Stimulated activated CD4-positive, alpha-beta T cell treated with anti-CD3 and anti-CD28 coated beads, TNF-alpha, amount 100 ng/mL, for 4 hours (primary cell): ENCODE measurements at places on chromosomes 12 and 14.

DNA sequence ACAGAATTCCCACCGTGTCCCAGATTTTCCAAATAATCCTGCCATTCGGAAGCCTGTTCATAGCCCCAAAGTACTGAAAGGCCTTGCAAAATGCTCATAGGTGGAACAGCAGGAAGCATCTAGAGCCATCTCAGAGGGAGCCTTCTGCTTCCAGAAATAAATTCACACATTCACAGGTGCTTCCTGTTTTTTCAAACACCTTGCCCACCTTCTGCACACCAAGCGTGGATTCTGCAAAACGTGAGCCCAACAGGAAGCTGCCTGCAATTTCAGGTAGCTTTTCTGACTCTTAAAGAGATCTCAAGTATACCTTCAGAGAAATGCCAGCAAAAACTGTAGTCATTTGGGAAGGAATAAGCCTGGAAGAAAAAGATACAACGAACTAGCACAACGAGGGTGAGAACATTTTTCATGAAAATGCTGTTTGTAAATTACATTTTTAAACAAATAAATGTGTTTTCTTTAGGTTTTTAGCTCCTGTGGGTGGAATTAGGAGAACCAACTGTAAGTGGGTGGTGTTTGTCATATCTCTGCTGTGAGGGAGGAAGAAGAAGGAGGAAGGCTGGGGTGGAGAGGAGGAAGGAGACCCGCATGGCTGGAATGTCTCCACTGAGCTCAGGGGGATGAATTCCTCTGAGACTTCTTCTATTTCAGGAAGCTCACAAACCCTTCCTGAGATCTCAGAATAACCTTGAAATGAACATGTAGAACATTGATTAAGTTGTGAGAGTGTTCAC lies at the start of gene IFNG-AS1:
TSS of gene IFNG-AS1 (plus strand) at position 264 of the 737 bp plus-strand sequence.
- no peak for DNase-seq

DNA sequence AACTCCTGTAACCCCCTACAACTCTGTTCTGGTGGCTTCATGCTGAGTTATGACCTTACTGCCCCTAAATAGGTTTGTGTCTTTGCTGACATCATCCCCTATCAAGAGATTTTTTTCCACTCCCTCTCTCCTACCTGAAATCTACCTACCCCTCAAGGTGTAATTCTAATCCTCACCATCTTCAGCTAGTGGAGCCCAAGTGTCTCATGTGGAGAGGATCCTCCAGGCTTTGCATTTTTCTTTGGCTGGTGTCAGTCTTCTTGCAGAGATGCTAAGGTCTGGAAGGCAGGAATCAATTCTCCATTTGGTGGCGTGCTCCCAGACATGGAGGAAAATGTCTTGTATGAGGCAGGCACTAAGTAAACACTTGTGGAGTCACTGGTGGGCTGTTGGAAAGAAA lies 74.8 kb upstream of the PRMT8 start:
- no peak for DNase-seq

GRCh38 chr12:60257063-60257462 lies 661.2 kb downstream of the SLC16A7 start:
- DNase-seq, result no peak

GRCh38 chr12:53097564-53098353 lies at the start of gene IGFBP6:
Gene IGFBP6 (plus strand): TSS chr12:53097667. CDS start chr12:53097718, 51 bp downstream.
- DNase-seq, result no peak

DNA sequence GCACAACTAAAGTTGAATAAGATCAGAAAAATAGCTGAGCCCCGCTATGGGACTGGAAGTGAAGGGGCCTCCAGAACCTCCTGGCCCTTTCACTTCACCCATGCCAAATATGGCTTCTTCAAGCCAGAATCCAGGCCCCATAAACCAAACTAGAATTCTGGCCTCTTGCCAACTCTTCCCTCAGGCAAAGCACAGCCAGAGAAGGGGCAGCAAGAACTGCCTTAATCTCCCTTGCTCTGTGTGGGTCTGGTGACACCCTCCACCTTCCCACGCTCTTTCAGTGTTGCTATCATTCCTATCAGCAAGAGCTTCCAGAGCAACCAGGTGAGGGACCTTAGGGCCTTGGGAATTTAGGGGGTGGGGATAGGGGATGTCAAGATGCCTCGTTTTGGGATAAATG lies 3.1 kb upstream of the PNMA1 start:
- no peak for DNase-seq

- DNase-seq, result no peak
Measured at GRCh38 chr14:64217308-64217707, 76.9 kb downstream of the ESR2 start.
